ENCODE measurements at places on chromosomes 16 and 17.

DNA sequence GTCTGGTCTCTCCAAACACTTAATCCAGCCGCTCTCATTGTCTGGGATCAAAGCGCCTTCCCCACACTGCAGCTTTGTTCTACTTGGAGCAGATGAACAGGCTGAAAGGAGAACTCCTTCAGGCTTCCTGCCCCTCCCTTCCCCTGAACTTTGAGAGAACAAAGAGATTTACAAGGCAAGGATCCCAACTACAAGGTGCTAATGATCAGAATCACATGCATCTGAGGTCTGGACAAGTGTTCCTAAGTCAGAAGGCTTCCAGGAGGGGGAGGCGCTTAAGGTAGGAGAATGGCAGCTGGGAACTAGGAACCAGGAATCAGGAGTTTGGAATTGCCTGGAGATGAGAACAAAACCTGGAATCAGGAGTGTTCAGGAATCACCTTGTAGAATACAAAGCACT is 606.3 kb upstream of the CDH11 start:
- DNase-seq, result no peak

DNA sequence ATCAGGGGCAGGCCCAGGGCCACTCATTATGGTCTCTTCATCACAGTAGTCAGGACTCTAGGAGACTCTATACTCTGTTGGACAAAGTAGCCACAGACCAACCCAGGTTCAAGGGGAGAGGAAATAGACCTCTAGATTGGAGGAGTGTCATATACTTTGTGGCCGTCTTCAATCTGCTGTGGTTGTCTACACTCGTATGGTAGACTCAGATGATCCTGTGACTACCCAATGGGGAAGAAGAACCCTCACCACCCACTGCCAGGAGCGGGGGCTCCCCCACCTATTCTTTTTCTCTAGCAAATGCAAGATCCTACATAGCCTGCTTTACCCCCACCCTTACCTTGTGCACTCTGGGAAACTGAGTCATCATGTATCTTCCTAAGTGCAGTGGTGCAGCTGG is 80.5 kb downstream of the KSR1 start:
- no peak for DNase-seq

DNA sequence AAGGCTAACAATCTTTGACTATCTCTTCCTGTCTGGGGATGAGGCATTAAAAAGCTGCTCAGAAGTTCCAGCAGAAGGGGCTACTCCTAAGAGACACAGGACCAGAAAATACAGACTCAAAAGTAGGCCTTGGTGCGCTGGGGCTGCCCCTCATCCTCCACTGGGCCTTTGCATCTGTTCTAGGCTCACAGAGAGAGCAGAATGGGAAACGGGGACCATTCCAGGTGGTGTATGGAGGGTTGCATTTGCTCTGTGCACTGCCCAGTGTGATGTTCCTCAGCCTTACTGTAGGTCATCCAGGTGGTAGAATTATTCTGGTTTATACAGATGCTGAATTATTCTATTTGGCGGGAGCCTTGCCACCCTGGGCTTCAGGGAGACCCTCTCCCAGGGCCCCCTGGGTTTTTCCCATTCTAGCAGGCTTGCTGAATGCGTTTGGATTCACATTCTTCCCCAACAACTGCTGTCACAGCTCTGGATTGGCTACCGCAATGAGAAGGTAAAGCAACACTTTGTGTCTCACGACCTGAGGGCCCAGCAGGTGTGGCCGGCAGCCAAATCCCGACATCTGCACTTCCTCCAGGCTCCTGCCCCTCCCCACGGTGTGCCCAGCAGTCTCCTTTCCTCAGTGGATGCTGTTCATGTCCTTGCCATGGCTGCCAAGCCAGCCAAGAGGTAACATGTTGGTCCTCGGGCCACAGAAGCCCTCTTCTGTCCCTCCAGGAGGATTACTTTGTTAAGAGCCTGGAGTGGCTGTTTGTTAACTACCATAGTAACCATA is 25.0 kb upstream of the ZNHIT3 start:
- DNase-seq, result no peak

- no peak for DNase-seq
Measured at GRCh38 chr16:29686740-29687332, 7.9 kb downstream of the QPRT start.

GRCh38 chr17:39852239-39852638 is 11.9 kb downstream of the IKZF3 start:
- DNase-seq, result no peak

- no peak for DNase-seq
Measured at GRCh38 chr17:59899099-59899498, 6.2 kb downstream of the RPS6KB1 start.

DNA sequence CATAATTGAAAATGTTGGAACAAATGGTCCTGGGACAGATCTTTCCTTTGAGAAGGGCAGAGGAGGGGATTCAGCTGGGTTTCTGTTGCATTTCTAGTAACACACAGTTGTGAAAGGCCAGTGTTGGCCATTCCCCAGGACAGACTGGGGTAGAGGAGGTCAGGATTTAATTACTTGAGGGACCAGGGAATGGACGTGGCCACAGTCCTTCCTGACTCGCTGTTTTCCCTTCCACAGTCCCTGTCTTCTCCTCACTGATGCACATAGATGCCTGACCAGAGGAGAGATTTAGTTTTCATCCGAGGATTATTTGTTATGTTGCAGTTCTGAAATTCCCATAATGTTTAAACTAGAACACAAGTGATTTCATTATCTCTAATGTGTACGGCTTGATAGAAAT is 25.2 kb upstream of the HEATR6 start:
- DNase-seq, result no peak

- no peak for DNase-seq
Measured at GRCh38 chr17:6476810-6477179, 32.5 kb downstream of the PIMREG start.

- DNase-seq, result no peak
Measured at GRCh38 chr17:78667741-78668640, 90.8 kb upstream of the DNAH17 start.

GRCh38 chr17:70050931-70051330 is 24.1 kb upstream of the KCNJ16 start:
- no peak for DNase-seq

GRCh38 chr17:44988044-44988942 is 20.2 kb upstream of the C1QL1 start:
- DNase-seq, result no peak

DNA sequence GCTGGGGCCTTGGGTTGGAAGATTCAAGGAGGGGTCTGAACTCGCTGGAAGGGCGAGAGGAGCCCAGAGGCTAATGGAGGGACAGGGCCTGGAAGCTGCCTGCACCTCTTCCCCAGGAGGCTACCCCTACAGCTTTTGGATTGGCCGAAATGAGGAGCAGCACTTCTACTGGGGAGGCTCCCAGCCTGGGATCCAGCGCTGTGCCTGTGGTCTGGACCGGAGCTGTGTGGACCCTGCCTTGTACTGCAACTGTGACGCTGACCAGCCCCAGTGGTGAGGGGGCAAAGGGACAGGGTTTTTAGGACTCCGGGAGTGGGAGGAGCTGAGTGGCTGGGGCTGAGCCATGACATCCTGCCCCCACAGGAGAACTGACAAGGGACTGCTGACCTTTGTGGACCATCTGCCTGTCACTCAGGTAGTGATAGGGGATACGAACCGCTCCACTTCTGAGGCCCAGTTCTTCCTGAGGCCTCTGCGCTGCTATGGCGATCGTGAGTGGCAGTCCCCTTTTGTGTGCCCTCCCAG is 8.8 kb downstream of the CNTNAP1 start:
- DNase-seq, result no peak

DNA sequence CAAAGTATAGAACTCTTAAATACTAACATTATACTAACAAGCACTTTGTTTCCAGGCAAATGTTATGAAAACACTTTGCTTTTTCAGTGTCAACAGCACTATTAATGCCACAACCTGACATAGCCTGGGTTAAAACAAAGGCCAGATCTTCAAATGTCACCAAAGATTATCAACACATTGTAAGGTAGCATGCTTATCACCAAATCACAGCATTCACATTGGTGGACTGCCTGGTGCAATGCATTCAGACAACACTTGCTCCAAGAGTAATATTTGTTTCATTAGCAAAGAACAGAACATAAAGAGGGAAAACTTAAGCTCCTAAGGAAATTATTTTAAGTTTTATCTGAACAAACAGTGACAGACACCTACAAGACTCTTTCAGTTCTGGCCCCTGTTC is 1361.2 kb downstream of the CDH8 start:
- no peak for DNase-seq

- no peak for DNase-seq
Measured at GRCh38 chr17:45432405-45433158, at the start of gene ARHGAP27. TSS of gene ARHGAP27 (minus strand) at chr17:45432870. CDS start at chr17:45430279, 2,591 bp downstream.

DNA sequence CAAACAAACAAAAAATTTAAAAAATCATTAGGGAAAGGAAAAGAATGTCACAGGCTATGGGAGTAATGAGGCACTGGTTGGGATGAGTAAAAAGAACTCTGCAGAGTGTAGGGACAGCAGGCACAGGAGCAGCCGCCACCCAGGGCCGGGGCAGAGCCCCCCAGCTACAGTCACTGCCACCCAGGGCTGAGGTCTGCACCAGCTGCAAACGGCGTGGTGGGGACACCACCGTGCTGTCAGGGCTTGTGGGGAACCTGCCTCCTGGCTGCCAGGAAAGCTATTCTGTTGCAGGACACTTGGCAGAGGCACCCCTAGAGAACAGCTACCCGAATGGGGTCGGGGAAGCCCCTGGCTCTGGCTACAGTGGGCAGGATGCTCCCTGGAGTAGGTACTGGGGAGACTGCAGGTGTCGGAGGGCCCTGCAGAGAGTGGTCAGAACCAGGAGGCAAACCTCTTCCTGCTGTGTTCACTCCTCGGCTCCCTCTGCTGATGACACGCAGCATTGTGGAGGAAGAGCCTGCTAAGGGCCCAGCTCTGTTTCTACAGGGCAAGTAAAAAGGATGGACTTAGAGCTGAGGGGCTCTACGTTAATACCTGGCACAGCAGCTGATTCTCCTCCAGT is 32.3 kb upstream of the CAPN15 start:
- DNase-seq, result no peak

DNA sequence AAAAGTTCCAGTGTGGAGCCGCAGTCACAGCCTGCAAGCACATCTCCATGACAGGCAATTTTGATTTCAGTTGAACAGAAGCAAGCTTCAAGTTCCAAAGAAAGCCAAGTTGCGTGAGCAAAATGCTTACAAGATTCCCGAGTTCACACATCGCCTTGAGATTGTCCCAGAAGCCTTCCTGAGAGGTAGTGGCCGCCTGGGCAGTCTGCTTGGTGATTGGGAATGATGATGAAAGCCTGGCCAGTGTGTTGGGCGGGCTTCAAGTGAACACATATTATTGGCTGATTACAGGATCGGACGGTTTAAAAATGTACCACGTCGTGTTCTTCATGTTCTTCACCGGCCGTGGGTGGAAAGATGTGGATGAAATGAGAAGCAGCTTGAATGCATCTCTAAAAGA is 185.5 kb downstream of the FOXL1 start:
- DNase-seq, result no peak

DNA sequence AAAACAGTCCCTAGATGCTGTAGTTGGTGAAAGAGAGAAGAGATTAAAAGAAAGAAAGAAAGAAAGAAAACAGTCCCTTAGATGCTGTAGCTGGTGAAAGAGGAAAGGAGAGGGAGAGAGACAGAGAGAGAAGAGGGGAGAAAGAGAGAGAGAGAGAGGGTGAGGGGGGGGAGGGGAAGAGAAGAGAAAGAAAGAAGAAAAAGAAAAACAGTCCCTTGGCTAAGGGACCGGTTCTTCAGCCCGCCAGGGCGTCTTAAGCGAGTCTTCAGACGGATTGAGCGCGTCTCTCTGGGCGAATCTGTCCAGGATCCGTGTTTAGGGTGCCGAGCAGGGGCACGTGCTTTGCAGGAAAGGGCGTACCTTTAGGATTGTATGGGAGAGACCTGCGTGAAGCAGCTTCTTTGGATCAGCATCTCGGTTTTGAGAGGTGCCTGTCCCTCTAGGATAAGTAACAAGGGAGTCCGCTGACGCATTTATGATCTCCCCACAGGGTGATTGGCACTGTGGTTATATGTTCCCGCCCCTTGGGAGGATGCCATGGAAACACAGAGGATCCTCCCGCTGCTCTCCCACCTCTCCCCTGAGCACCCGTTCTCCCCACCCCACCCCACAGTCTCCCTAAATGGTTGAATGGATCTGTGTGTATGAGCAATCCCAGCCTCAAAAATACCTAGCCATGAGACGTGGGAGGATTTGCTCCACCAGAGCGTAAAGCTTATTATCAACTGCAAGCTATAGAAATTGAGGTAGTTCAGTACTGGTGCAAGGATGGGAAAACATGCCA is 16.7 kb downstream of the GNGT2 start:
- DNase-seq, result peak; percentile 25

DNA sequence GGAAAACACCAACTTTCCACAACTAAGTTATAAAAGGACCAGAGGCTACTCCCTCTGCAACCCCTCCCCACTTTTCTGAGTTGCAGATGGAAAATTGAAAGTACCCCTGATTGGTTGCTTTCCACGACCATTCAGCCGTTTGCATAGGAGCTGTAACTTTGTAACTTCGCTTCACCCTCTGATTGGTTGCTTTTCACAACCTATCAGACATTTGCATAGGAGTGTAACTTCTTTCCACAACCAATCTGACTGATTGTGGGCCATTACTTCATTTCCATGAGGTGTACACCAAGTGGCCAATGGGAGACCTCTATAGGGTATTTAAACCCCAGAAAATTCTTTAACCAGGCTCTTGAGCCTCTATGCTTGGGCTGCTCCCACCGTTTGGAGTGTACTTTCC is 644.1 kb downstream of the WWOX start:
- DNase-seq, result no peak

GRCh38 chr16:6884002-6884401 is 448.6 kb upstream of the RBFOX1 start:
- DNase-seq, result peak; percentile 58

Data from cerebellar nuclear complex (tissue), 1 donor.